ENCODE measurements at places on chromosomes 4 and X.

- DNase-seq = no peak
These were observed 552.9 kb upstream of the PABPC4L start for GRCh38 chr4:134754301-134755019.

GRCh38 chrX:121307449-121307848 is 260.0 kb downstream of the GLUD2 start:
- no peak for DNase-seq

- no peak for DNase-seq
These were observed 31.9 kb downstream of the BCORL1 start for GRCh38 chrX:130014356-130014755.

DNA sequence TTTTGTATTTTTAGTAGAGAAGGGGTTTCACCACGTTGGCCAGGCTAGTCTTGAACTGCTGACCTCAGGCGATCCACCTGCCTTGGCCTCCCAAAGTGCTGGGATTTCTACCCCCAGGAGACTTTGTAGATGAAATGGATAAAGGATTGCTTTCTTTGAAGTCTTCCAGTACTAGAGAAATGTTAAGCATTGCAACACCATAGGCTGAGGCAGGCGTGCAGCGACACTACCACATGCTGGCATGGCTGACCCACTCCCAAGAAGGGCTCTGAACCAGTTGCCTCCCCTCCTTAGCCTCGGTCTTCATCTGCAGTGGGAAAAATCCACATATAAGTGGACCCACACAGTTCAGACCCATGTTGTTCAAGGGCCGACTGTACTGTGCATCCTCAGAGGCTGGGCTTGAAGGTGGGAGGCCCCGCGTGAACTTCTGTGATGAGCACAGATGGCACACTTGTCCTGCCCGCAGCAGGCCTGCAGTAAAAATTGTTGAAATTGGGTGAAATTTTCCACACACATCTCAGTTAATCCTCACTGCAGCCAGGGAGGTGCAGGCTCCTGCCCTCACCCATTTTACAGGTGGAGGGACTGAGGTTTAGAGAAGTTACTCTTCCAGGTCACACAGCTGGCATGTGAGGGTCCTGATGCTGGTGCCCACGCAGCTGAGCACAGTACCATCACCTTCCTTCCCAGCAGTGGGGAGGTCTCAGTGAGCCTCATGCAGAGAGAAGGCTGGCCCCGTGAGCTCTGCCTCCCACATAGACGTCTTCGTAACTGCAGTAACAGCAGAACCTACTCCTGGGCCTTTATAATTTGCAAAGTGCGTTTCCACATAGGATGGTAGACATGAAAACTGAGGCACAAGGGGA is 35.5 kb downstream of the HTRA3 start:
- no peak for DNase-seq

DNA sequence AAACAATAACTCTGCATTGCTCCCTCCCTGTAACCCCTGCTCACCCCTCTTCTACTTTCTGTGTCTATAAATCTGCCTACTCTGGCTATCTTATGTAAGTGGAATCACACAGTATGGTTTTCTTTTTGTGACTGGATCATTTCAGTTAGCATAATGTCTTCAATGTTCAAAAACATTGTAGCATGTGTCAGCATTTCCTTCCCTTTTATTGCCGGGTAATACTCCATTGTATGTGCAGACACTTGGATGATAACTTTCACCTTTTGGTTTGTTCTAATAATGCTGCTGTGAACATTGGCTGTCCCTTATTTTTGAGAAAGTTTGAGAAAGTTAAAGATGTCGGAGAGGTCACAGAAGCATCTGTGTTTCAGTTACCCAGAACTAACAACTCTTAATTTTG is 60.6 kb upstream of the TLR2 start:
- DNase-seq = no peak

DNA sequence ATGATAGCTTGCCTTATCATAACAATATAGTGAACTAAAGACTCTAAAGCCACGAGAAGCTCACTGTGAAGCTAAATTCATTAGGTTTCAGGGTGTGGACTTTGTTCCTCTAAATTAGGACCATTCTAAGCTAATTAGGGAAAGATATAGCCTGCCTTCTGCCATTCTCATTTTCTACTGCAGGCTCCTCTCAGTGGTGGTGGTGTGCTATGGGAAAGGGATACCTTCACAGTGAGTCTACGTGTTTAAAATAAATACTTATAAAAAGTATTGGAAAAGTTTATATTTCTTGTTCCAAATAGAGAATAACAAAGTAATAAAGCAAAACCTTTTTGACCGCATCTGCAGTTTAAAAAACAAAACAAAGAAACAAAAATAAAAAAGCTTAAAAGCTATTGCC is 327.7 kb downstream of the PAPSS1 start:
- no peak for DNase-seq

DNA sequence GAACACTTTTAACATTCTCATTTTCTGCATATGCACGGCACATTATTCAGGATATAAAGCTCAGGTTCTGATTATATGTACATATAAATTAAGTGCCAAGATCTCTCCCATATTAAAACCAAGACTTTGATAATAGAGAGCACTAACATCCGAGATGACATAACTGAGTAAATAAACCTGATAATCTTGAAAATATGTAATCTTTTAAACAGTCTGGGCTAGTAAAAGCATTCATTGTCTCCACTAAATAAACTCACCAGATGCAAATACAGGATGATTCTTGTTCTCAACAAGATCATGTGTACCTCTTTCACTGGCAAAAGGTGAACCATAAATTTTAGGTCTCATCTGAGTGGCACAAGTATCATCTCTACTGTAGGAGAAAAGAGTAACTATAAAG is 942.2 kb downstream of the TRAM1L1 start:
- DNase-seq = no peak

GRCh38 chr4:79300280-79300679 is 25.6 kb downstream of the NAA11 start:
- no peak for DNase-seq

DNA sequence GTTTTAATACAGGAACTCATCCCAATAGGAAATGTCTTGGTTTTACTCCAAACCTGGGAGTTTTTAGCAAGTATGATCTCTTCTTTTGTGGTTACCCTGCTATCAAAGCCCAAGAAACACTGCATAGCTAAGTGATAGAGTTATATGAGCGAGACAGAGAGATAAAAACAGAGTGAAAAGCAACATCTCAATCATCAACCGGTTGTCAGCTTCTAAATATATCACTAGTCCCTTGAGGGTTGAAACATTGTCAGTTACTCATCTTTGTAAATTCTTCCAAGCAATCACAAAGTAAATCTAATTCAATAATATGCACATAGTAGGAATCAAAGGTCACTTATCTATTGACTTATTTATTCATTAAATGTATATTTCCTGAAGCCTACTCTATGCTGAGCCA is 483.9 kb downstream of the IDS start:
- DNase-seq = no peak

DNA sequence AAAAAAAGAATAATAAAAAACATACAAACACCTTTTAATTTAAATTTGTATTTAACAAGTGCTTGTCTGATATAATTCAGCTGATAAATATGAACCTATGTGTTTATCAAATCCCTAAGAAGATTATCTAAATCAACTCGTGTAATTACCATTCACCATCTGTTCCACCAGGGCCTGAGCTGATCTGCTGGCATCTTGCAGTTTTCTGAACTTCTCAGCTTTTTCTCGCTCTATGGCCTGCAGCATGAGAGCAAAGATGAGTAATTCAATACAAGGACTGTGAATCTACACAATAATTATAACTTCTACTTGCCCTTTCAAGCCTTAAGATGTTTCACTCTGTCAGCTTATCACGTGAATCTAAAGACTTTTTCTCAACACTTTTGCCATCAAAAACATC is 709.7 kb downstream of the DMD start:
- DNase-seq = no peak

DNA sequence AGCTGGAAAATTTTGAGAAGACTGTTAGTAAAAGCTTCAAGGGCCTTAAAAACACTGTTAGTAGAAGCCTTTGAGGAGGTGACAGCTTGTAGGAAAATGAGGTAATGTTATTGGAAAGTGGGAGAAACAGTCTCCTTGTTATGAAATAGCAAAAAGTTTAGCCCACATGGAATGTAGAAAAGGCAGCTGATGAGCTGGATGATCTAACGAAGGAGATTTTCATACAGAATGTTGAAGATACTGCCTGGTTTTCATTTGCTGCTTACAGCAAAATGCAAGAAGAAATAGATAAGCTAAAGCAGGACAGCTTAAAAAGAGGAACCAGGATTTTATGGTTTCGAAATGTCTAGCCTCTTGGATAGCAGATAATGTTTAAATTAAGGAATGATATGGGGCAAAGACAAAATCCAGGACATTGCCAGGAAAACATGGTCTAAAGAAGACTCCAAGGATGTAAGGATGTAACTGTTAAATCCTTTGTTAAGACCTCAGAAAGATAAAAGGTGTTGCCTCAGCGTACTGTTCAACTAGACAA is 10.2 kb upstream of the STBD1 start:
- no peak for DNase-seq

GRCh38 chr4:37653601-37654000 is 32.6 kb downstream of the RELL1 start:
- DNase-seq = no peak

- DNase-seq = no peak
These were observed 29.9 kb downstream of the TBC1D19 start for GRCh38 chr4:26613735-26614134.

- no peak for DNase-seq
These were observed 6.4 kb downstream of the ACE2 start for GRCh38 chrX:15594371-15594770.

GRCh38 chrX:110132450-110133114 is 129.7 kb downstream of the TMEM164 start:
- DNase-seq = no peak

- DNase-seq = no peak
These were observed 144.6 kb downstream of the TBL1X start for GRCh38 chrX:9609499-9609898.

DNA sequence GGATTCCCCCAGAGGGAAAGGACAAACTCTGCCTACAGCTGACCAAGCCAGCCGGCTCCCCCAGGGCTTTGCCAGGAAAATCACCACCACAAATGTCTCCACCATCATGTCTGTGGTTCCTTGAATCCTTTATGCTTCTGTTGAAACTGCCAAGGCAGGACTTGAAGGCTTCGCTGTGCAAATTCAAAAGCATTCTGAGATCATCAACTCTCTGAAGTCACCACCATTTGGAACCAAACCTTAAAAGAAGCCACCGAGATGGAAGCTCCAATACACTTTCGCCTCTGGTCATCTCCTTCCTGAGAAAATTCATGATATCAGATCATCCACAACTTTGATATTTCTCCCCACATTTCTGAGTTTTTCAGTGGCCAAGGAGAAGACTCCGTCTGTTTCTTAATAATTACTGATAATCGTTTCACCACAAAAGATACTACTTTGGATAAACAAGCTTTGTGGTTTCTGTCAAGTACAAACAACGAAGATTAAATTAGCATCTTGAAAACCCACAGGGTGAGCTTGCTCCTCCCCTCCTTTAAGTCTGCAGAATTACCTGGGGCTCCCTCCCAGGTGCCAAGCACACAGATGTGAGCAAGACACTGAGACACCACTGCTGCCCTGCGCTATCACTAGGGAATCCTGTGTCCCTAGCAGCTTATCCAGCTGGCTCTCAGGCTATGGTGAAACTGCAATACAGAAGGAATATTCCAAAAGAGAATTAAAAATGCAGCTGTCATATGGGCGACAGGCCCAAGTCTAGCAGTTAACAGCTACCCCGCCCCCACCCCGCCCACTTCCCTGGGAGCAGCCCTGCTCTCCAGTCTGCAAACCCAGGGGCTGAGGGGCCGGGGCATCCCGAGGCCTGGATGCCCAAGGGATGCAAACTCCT is 125.0 kb upstream of the TBL1X start:
- no peak for DNase-seq

- no peak for DNase-seq
These were observed 141.3 kb downstream of the MGST2 start for GRCh38 chr4:139806929-139807328.

GRCh38 chrX:110698696-110699095 is 96.9 kb downstream of the CHRDL1 start:
- no peak for DNase-seq

DNA sequence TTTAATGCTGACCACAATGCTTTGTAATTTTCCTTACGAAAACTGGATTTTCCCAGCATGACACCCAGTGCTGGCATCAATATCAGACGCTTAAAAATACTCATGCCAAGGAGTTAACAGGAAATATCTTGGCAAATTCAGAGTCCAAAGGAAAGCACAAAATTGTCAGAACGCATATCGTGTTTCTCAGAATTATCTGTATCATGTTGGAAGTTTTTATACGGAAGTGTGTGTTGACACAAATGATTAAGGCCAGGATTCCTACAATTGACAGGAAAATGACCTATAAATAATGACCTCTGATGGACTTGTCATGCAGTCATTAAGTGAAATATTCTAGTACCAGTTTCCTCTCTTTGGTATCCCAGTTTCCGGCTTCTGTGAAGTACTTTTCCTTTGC is 132.1 kb upstream of the TLL1 start:
- no peak for DNase-seq

DNA sequence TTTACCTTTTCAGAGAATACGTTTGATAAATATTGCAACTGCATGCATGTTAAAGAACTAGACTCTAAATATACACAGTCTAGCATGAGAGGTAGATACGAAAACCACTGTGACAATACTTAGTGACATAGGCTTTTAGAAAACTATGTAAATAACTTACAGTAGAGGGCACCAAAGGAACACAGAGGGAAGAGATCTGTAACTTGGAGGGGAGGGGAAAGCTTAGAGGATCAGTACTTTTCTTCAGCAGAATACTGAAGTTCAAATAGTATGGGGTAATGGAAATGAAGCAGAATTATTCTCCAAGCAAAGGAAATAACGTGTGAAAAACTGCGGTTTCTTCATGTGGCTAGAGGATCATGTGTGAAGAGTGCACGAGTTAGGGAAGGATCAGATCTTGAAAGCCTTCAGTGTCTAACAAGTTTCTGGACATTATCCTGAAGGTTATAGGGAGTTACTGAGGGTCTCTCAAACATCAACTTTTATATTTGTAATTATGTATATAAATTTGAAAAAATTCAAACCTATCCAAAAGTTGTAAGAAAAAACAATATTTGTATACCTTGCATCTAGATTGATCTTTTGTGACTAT is 264.3 kb downstream of the NPFFR2 start:
- DNase-seq = no peak

DNA sequence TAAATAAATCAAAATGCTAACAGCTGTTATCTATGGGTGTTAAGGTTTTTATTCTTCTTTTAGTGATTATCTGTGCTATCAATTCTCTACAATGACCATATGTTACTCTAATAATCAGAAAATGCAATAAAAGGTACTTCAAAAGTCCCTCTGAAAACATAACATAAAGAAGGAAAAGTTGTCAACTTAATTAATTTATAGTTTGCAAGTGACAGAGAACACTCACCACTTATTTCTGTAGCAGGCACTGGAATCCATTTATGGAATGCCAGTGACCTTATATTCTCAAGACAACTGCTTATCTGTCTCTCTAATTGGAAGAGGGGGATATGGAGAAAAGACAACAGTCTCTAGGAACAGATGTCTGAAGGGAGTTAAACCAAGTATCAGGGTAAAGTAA is 25.6 kb upstream of the PLS3 start:
- DNase-seq = no peak

- DNase-seq = no peak
These were observed 2.2 kb downstream of the TMEM47 start for GRCh38 chrX:34654696-34655490.

Data from activated T-helper 9 cell treated with anti-CD3 and anti-CD28 coated beads, Interleukin-2, amount 50 U/mL, for 16 hours (primary cell).